ENCODE measurements at places on chromosomes 1 and 21.

DNA sequence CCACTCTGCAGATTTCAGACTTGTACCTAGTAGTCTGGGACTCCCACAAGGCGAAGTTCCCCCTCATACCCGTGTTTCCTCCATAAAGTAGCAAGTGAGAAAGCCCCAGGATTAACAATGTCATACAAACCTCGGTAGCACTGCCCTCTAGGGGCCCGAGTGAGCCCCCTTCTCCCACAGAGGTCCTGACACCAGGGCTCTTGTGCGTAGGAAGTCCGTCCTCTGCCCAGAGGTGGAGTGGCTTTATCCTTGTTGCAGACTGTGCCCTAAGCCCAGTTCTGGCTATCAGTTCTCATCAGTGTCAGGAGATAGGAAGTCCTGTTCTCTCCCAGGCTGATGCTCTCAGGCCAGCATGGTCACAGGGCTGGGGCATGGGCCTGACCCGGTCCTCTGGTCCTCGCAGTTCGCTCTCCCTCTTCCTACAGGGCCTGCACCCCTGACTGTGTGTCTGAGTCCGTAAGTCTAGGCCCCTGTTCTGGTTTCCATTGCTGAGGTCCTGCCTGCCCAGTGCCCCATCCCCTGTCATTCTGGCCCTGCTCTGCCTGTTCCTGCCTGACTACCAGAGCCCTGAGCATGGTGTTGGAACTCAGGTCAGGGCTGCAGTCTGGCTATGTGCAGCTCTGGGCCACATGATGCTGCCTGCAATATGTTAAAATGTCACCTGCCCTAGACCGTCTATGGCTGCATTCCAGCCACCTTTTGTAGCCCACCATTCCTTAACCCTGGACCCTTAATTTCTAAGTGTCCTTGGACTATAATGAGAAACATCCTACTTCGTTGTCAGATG lies 285.6 kb downstream of the ASTN1 start:
- no peak for DNase-seq

- no peak for DNase-seq
These were observed 18.2 kb downstream of the PHLDA3 start for GRCh38 chr1:201450721-201451291.

GRCh38 chr1:168506204-168506819 lies 37.5 kb downstream of the XCL2 start:
- DNase-seq, result no peak

GRCh38 chr21:41048623-41049022 lies 119.3 kb upstream of the BACE2 start:
- no peak for DNase-seq

GRCh38 chr1:199684686-199685273 lies 342.7 kb upstream of the NR5A2 start:
- no peak for DNase-seq
